ENCODE measurements at places on chromosomes 4 and X. TPM values are rescaled to one million over a fixed set of nuclear protein-coding genes. Genes with fewer than 3 reads are reported as not detected.

- no peaks in the 10 kb centered on the region for H3K36me3 ChIP-seq
- H3K4me1 ChIP-seq = no peaks in the 10 kb centered on the region
- H3K27me3 ChIP-seq = no peaks in the 10 kb centered on the region
- no peak for DNase-seq
Measured at GRCh38 chr4:165783626-165784025, 89.4 kb upstream of the TLL1 start.

DNA sequence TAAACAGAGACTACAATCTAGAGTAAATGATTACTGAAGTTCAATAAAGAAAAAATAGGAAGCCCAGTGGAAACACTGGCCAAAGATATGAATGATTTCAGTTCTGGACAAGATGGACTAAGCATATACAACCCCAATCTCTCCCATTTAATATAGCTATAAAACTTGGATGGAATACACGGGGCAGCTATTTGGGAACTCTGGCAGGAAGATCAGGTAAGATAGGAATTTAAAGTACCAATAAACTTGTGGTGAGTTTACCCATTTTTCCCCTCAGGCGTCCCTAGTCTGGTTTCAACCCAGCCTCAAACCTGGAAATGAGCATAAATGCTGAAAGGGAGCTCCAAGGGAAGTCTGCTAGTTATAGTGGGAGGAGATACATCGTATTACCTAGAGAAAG is 20.4 kb downstream of the NUP54 start:
- H3K27ac ChIP-seq = no peak overlapping the region
- H3K4me3 ChIP-seq = no peak overlapping the region
- no peak for DNase-seq
- H3K36me3 ChIP-seq = peaks cover 43% of the 10 kb centered on the region
- no peaks in the 10 kb centered on the region for H3K27me3 ChIP-seq
- H3K4me1 ChIP-seq = no peaks in the 10 kb centered on the region

GRCh38 chr4:156799121-156799589 is 172.4 kb downstream of the PDGFC start:
- H3K36me3 ChIP-seq = no peaks in the 10 kb centered on the region
- no peaks in the 10 kb centered on the region for H3K27me3 ChIP-seq

DNA sequence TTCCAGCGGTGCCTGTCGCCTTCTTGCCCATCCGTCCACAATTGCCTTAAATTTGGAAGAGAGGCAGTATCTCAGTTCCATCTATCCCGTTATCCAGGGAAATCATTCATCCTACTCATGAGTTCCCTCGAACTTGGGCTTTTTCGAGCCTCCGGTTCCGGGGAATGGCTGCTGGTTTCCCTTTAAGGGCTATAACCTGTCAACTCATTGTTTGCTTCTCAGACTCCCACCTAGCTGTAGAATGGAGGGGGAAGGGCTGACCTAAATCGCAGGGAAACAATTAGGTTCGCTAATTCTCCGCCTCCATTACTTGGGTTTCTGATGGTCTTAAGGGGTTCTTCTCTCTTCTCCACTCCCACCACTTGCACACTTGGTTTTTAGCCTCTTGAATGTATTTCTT is 1.2 kb downstream of the UCHL1 start:
- H3K4me3 ChIP-seq = peak overlapping the region; percentile 56
- peaks cover 50% of the 10 kb centered on the region for H3K27me3 ChIP-seq
- H3K4me1 ChIP-seq = peaks cover 16% of the 10 kb centered on the region
- H3K27ac ChIP-seq = no peak overlapping the region

- H3K4me3 ChIP-seq = no peak overlapping the region
- H3K27ac ChIP-seq = no peak overlapping the region
- no peak for DNase-seq
- no peaks in the 10 kb centered on the region for H3K36me3 ChIP-seq
Measured at GRCh38 chr4:46924789-46925529, 15.9 kb upstream of the COX7B2 start.

- no peaks in the 10 kb centered on the region for H3K4me1 ChIP-seq
- no peak overlapping the region for H3K27ac ChIP-seq
- peaks cover 3% of the 10 kb centered on the region for H3K27me3 ChIP-seq
- no peak for DNase-seq
Measured at GRCh38 chr4:142960126-142960525, 114.0 kb upstream of the INPP4B start.

DNA sequence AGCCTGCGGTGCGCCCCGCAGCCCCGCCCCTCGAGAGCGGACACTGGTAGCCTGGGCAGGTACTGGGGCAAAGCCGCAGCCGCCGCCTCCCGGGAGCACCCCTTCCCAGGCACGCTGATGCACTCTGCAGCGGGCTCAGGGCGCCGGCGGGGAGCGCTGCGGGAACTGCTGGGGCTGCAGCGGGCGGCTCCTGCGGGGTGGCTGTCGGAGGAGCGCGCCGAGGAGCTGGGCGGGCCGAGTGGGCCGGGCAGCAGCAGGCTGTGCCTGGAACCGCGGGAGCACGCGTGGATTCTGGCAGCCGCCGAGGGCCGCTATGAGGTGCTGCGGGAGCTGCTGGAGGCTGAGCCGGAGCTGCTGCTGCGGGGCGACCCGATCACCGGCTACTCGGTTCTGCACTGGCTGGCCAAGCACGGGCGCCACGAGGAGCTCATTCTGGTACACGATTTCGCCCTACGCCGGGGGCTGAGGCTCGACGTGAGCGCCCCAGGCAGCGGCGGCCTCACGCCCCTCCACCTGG is 401 bp downstream of the SOWAHD start:
- peak overlapping the region; percentile 67 for H3K4me3 ChIP-seq
- peak; percentile 27 for DNase-seq
- no peaks in the 10 kb centered on the region for H3K27me3 ChIP-seq
- no peaks in the 10 kb centered on the region for H3K36me3 ChIP-seq
- H3K4me1 ChIP-seq = peaks cover 63% of the 10 kb centered on the region

DNA sequence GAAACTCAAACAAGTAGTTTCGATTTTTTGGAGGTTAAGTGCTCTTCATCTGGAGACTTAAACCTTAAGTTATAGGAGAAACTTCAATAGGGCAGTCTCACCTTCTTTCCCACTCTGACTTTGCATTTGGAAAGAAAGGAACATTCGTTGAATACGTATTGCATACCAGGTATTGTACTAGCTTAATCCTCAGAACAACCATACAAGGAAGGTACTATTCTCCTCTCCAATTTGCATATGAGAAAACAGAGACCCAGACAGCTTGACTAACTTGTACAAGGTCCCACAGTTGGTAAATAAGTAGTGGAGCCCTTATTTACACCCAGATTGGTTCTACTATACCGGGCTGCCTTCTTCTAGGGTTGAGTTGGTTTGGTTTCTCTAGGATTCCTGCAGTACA is 32.6 kb downstream of the AMOT start:
- no peak overlapping the region for H3K27ac ChIP-seq
- no peak for DNase-seq
- H3K4me1 ChIP-seq = no peaks in the 10 kb centered on the region
- H3K4me3 ChIP-seq = no peak overlapping the region

DNA sequence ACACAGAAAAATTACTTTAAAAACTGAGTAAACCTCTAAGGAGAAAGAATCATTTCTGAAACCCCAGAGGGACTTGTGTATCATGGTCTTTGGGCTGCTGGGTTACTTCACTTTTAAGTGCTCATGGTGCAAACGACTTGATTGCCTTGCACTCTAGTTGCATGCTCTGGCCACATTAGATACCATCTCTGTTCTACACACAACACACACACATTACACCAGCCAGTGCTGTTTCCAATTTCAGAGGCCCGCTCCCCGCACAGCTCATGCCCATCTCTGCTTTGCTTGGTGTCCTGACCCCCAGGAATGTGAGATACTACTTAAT is 2.1 kb downstream of the PPP3CA start:
- peaks cover 12% of the 10 kb centered on the region for H3K36me3 ChIP-seq
- H3K4me1 ChIP-seq = peaks cover 43% of the 10 kb centered on the region
- peak overlapping the region; percentile 97 for H3K4me3 ChIP-seq
- H3K27ac ChIP-seq = peak overlapping the region; percentile 81
- peaks cover 43% of the 10 kb centered on the region for H3K27me3 ChIP-seq

DNA sequence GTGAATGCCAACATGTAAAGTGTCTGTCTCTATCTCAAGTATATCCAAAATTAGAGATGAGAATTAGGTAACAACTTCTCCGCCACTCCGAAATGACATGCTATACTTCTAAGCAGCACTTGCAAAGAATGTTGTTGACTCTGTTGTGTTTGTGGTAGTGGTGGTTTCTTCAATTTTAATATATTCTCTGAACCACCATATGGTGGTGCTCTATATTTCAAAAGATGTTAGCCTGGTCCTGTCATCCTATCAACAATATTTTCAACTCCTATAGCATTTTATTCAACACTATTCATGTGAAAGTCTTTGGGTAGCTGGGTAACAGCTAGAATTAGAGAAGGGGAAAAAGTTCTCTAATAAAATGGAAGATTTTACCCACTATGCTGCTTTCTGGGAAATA is 1622.8 kb upstream of the IGFBP7 start:
- no peaks in the 10 kb centered on the region for H3K4me1 ChIP-seq
- H3K36me3 ChIP-seq = no peaks in the 10 kb centered on the region
- no peak overlapping the region for H3K27ac ChIP-seq
- H3K4me3 ChIP-seq = no peak overlapping the region

DNA sequence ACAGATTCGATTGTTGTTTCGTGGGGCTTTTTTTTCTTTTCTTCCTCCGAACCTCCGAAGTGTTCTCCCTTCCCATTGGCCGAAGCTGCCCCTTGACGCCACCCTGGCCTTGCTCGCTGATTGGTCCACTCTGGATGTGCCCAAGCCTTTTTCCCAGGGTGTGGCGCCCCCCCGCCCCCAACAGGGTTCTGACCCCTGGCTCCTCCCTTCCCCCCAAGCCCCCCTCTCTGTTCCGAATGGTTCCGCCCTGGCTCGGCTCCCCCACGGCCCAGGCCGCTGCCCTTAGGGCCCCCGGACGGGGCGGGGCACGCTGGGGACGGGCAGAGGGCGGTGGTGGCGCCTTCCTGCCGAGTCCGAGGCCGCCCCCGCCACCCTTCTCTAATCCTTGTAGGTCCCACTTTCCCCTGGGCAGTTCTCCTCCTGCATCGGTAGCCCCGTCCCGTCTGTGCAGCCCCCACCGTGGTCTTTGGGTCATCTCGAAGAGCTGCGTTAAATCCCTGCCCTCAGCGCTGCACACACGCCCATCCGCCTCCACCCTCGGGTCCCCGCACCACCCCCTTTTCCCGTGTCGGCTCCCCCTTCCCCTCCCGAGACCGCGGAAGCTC is 25.5 kb downstream of the UTP14A start:
- peak overlapping the region; percentile 73 for H3K4me3 ChIP-seq
- peak; percentile 71 for DNase-seq
- peaks cover 10% of the 10 kb centered on the region for H3K27me3 ChIP-seq

DNA sequence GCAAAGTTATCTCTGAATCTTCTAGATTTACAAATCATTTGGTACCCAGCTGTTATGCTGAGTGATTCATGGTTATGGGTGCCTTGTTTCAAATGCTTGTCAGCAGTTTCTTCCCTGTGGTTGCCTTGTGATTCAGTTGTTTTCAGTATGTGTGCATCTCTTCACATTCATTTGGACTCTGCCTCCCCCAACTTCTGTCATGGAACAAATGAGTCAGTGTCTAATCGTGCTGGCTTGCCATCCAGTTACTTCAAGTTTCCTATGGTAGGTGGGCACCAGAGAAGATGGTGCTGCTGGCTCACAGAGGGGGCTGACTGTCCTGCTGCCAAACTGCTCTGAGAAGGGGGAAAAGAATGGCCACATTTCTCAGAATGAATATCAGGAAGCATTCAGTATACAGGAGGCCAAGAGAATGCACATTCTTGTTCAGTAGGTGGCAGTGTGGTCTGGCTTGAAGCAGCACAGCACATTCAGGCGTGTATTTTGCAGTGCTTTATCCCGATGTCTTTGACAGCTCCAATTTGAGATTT is 260.9 kb downstream of the GLUD2 start:
- peak overlapping the region; percentile 82 for H3K27ac ChIP-seq
- peaks cover 20% of the 10 kb centered on the region for H3K4me1 ChIP-seq
- no peak overlapping the region for H3K4me3 ChIP-seq
- no peaks in the 10 kb centered on the region for H3K27me3 ChIP-seq

DNA sequence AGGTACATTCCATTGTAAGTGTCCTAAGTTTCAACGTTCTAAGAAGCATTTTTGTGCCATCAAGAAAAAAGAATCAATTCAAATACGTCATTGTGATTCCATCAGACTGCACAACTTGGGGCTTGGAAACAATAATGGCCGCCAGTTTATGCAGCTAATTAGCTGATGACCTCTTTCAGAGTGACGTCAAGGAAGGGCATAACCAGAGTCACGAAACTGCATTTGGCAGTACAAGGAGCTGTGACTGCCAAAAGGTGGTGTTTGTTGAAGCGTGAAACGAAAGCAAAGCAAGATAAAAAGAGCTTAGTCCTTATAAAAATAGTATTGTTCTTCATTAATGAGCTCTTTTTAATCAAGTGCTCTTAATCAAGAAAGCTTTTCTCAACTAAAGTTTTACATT is 81.1 kb upstream of the SH3RF1 start:
- DNase-seq = no peak
- no peak overlapping the region for H3K4me3 ChIP-seq
- no peak overlapping the region for H3K27ac ChIP-seq
- H3K27me3 ChIP-seq = no peaks in the 10 kb centered on the region
- H3K4me1 ChIP-seq = no peaks in the 10 kb centered on the region

- no peaks in the 10 kb centered on the region for H3K36me3 ChIP-seq
- no peaks in the 10 kb centered on the region for H3K27me3 ChIP-seq
- no peak overlapping the region for H3K27ac ChIP-seq
- DNase-seq = no peak
Measured at GRCh38 chrX:109440475-109440874, 41.4 kb downstream of the GUCY2F start.

DNA sequence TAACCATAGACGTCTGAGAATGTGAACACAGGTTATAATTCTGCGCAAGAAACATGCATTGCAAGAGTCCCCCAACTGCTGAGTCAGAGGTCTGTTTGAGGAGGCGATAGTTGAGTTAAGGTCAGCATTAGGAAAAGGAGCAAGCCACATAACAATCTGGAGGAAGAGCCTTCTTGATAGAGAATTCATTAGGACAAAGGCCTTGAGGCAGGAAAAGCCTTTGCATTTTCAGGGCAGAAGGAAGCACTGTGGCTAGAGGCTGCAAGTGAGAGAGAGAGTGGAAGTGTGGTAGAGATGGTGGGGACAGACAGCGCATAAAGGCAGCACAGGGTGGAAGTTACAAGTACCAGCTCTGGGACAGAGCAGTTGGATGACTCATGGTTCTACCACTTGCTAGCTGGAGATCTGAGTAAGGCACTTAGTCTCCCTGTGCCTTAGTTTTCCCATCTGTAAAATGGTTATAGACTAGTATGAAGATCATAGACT is 125.8 kb upstream of the LNX1 start:
- no peaks in the 10 kb centered on the region for H3K4me1 ChIP-seq
- no peak overlapping the region for H3K4me3 ChIP-seq
- no peak overlapping the region for H3K27ac ChIP-seq
- DNase-seq = no peak

ADGRG4 gene
- total RNA-seq = not detected

EDA2R gene
- 3.6 TPM for total RNA-seq

GUCY1A1 gene
- not detected for total RNA-seq

IGSF1 gene
- not detected for total RNA-seq

BTK gene
- not detected for total RNA-seq

PRDM5 gene
- not detected for total RNA-seq

PTCHD1 gene
- total RNA-seq = not detected

PCSK1N gene
- total RNA-seq = 0.40 TPM

XPNPEP2 gene
- 1.1 TPM for total RNA-seq

Data from activated CD4-positive, alpha-beta T cell treated with anti-CD3 and anti-CD28 coated beads, Interleukin-2, amount 10 ng/mL, durations not matched to agents 7 days and 5 days (primary cell).